ENCODE measurements at places on chromosomes 1 and 21.

GRCh38 chr1:211825980-211826379 is 4.6 kb downstream of the LPGAT1 start:
- no peak for DNase-seq

GRCh38 chr1:211948377-211948776 is 87.0 kb downstream of the INTS7 start:
- no peak for DNase-seq

DNA sequence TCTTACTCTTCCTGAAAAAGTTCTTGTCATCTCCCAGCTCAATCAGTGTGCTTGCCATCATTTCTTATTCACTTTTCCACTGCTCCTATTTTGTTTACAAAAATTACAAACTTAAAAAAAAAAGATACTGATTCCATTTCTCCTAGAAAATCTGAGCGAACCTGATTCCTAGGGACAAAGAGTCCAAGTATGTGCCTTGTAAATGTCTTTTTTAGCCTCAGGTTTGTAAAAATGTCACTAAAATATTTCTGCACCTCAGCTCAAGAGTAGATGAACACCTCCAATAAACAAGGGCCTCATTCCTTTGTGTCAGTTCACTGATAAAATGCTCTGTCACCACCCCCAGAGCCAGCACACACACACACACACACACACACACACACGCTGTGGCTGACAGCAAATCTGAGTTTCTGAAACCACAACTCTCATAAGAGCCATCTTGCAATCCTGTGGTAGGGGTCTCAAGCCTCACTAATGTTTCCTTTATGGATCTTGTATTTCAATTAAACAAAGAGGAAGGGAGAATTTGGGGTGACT is 299.2 kb downstream of the PBX1 start:
- DNase-seq = no peak

- no peak for DNase-seq
Observed at GRCh38 chr1:29121936-29122681, 1.6 kb downstream of the TMEM200B start.

- no peak for DNase-seq
Observed at GRCh38 chr1:208101661-208102431, 142.3 kb downstream of the PLXNA2 start.

DNA sequence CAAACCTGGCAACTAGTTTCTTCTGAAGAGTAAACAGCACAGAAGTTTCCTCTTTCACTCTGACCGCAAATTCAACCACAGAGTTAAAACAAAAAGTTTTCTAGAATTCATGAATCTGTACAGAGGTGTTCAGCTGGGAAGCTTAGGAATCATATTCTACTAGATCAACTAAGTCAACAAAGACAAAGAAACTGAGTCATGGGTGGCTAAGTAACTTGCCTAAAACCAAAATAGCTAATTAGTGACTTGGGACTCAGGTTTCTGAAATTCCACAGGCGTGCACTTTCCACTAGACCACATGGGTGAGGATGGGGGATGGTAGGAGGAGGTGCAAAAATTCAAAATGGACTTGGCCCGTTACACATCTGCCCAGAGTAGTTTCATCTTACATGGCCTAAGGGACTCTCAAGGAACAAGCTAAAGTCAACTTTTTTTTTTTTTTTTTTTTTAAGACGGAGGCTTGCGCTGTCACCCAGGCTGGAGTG is 25.8 kb downstream of the PTPN14 start:
- DNase-seq = no peak

DNA sequence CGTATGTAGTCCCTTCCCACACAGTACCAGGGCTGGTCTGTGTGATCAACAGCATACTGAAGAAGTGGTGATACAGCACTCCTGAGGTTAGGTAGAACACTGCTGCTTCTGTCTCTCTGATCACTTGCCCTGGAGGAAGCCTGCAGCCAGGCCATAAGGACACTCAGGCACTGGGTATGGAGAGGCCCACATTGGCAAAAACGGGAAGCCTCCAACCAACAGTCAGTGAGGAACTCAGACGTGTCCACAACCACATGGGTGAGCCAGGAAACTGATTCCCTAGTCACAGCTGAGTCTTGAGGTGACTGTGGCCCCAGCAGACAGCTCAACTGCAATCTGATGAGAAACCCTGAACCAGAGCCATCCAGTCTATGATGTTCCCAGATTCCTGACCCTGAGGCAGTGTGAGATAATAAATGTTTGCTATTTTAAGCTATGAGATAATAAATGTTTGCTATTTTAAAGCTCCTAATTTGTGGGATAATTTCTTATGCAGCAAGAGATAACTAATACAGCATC is 62.5 kb downstream of the COQ8A start:
- DNase-seq = no peak

- DNase-seq = no peak
Observed at GRCh38 chr1:101276818-101277217, 40.0 kb downstream of the S1PR1 start.

- DNase-seq = no peak
Observed at GRCh38 chr1:229043115-229043514, 227.8 kb upstream of the RAB4A start.

DNA sequence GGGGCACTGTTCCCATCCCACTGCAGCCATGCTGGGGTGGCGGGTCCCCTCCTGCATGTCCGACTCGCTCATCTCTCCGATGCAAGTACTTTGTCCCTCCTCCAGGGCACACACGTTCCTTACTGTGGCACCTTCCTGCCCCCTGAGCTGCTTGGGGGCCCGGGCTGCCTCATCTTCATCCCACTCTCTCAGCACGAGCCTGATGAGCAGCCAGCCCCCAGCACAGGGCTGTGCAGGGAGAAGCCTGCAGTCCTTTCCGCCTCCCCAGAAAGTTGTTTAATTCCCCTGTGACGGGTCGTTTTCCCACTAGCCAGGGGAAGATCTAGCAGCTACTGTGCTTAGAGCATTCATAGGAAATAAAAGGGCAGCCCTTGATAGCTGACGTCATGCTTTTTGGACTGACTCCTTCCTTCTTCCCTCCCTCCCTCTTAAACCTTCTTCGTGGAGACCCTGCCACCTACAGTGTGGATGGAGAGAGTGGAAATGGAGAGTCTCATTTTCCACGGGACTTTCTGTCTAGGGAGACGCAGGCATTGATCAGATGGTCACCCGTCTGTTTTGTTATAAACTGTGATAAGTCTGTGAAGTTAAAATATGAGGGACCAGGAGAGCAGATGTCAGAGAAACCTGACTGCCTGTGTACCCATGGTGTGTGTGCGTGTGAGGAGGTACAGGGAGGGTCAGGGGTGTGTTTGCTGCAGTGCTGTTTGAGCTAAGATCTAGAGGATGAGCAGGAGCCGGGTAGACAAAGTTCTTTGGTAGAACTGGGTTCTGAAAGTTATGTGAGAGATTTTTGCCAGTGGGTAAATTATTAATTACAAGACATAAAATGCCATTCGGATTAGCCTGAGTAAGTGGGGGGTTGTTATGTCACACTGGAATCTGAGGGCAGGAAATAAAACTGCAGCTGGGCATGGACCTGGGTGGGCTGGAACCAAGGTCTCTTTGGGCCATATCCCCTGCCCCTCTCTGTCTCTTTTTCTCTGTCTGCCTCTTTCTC is 34.3 kb downstream of the GPR137B start:
- no peak for DNase-seq

GRCh38 chr1:36981771-36982622 is 52.3 kb downstream of the GRIK3 start:
- no peak for DNase-seq

DNA sequence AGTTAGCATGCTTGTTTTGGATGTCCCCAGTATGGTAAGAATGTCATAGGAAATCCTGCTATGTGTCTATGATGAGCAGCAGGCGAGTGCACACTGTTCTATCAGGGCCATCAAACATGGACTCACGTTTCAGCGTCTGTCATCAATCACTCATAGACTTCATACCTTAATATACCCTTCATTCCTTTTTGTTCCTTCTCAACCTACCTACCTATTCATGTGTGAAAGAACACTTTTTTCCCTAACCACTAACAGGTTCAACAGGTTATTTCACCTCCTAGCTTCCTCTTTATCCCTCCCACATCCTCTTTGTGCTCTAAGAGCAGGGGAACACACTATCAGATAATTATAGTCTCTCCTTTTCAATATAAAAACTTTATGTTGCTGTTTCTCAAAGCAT is 300.6 kb downstream of the TM2D1 start:
- no peak for DNase-seq

GRCh38 chr1:54543729-54544496 is 4.1 kb upstream of the ACOT11 start:
- DNase-seq = no peak

DNA sequence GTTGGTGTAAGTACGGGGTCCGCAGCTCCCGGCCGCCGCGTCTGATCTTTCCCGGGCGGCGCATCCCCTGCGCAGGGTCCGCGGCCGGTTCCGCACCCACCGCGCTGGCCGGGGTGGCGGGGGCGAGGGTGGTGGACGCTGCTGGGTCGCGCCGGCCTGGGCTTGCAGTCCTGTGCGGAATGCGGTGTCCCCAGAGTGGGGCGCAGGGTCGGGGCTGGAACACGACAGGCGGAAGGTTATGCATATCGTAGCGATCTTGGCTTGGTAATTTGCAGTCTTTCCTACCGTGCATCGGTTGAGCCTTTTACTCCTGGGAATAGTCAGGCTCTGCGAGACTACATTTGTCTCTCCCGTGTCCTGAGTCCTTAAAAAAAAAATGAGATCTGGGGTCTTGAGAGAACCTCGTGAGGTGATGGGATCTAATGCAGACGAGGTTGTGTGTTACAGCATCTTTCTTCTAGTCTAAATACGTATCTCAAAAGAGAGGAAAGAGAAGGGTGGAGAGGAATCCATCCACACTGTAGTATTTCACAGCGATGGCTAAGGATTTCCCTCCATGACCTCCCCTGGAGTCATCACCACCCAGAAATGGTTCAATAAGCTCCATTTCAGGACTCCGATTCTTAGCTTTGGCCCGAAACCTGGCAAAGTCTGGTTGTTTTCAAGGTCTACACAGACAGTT is 572 bp downstream of the ATP1B1 start:
- DNase-seq = peak; percentile 42

GRCh38 chr21:42124826-42125570 is 53.9 kb downstream of the UMODL1 start:
- DNase-seq = no peak

DNA sequence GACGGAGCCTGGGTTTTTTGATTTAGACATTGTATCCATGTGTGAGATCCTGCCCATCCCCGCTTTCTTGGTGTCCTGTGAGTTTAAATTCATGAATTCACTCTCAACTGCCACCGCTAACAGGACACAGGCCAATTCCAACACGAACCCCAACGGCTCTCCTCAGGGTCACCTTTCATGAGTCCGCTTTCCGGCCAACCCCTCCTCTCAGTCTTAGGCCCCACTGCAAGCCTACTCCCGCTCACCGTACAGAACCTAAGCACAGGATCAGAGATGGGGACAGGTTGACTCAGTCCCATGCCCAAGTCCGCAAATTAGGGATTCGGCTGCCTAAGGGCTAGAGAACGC is 238 bp upstream of the SCP2 start:
- DNase-seq = no peak

DNA sequence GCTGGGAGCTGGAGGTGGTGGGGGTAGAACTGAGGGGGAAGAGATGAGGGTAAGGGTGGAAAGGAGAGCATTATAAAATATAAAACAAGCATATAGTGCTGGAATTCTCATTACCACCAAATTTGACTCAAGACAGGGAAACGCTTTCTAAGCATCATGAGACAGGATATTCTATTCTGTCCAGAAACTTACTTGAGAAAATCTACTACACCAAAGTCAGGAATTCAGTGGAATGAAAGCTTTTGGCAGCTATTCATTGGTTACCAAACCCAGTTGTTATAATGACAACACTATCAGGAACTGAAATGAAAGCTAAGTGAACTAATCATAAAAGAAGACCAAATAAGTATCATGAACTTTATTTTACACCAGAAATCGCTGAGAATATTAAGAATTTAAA is 14.5 kb downstream of the AIDA start:
- DNase-seq = no peak

DNA sequence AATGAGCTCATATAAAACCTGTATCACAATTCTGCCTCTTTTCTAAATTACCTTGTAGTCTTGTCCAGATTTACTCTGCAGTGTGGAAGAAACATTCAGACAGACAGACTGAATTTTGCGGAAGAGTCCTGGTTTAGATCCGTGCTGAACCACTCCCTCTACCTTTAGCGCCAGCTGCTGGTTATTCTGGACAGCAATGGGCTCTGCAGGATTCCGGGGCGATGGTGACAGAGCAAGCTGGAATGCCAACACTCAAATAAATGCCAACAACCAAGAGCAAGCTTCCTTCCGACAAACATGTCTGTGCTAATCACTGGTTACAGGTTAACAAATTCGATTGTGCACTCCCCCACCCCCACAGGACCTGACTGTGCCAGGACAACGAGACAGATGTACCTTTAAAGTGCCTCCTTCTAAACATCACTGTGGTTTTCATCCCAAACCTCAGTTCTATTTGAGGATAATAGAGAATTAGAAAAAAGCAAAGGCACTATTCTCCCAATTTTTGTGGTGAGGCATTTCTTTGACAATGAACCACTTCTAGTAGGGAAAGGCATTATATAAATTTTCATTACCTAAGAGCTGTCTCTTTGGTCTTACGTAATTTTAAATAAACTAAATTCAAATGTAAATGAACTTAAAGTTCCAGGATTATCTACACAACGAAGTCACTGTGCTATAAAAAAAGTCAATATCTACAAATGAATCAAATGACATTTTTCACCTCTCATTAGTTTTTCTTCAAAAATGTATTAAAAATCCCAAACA is 90.4 kb downstream of the INTS7 start:
- DNase-seq = no peak

DNA sequence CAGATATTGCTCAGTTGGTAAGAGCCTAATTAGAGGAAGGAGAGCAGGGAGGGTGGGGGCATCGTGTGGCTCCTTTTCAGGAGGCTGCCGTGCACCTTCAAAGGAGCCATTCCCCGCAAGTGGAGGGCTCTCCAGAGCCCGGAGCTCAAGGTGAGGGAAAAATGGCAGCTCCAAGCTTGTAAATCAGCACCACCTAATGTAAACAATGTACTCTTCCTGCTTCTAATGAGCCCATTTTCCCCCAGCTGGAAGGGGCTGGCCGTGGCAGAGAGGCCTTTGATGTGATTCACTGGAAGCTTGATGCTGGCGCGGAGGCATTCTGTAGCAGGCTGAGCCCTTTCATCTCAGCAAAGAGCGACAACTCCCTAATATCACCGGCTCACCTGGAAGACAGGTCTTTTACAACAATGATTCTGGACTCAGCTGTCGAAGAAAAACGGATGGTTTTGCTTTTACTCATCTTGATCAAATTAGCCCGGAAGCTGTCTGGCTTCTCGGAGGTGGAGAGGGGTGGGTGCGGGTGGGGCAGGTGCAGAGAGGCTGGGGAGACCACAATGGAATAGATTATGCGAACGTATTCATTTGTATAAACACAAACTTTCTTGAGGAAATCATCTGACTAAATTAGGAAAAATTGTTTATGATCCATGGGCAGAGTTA is 112.5 kb downstream of the RRAGC start:
- DNase-seq = no peak

GRCh38 chr1:97204468-97204867 is 482.9 kb downstream of the PTBP2 start:
- DNase-seq = no peak

- no peak for DNase-seq
Observed at GRCh38 chr1:216902669-216903381, 179.6 kb upstream of the ESRRG start.

- no peak for DNase-seq
Observed at GRCh38 chr1:47568763-47569162, 130.9 kb downstream of the FOXD2 start.
